ENCODE measurements at places on chromosomes 6 and 20.

DNA sequence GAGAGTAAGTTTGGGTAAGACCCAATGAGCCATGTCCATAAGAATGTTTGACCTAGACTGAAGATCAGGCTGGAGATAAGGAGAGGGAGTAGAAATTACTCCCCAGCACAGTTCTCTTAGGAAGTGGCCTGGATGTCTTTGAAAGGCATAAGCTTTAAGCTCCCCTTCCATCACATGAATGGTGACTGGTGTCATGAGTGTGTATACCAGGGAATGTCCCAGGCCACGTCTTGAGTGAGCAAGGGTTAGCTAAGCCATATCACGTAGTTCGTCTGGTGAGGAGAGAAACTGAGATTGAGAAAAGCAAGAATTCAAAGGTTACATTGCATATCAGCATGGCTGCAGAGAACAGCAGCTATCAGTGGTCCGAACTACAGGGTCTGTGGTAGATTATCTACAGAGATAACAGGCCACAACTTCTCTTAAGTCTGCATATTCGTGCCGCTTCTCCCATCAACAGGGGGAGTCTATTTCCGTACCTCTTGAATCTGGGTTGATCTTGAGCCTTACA lies 60.1 kb upstream of the BMP2 start:
- no peak for DNase-seq

DNA sequence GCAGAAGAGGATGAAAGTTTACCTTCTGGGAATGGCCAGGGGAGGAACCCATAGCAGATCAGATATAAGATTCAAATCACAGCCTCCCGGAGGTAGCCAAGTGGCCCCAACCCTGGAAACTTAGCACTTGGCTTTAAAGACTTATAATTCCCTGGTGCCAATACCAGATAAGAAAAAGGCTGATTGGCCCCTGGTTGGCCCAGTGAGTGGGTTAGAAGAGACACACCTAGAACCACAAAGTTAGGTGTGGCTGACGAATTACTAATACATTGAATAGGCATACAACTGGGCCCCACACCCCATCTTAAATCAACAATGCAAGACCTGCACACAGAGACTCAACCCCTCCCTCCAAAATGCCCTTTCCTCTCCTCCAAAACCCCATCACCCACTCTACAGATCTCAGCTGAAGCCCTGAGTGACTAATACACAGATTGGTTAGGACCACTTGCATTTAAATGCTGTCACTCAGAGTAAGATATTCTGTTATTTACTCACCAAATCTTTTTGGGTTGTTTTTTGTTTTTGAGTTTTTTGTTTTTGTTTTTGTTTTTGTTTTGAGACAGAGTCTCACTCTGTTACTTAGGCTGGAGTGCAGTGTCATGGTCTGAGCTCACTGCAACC lies 315.4 kb upstream of the JARID2 start:
- no peak for DNase-seq

DNA sequence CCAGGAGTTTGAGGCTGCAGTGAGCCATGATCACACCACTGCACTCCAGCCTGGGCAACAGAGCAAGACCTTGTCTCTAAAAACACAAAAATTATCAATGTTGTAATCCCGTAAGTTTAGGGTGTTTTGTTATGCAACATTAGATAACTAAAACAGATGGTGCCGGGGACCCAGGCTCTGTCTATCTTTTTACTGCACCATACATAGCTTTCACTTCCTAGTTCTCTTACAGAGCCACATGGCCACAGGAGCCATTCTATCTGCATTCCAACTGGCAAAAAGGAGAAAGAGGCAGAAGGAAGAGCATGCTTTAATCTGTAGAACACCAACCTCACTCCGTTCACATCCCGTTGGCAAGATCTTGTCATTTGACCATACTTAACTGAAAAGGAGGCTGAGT lies 5.4 kb upstream of the TCF15 start:
- DNase-seq, result no peak

GRCh38 chr20:4926531-4927156 lies 74.7 kb downstream of the SLC23A2 start:
- DNase-seq, result no peak

DNA sequence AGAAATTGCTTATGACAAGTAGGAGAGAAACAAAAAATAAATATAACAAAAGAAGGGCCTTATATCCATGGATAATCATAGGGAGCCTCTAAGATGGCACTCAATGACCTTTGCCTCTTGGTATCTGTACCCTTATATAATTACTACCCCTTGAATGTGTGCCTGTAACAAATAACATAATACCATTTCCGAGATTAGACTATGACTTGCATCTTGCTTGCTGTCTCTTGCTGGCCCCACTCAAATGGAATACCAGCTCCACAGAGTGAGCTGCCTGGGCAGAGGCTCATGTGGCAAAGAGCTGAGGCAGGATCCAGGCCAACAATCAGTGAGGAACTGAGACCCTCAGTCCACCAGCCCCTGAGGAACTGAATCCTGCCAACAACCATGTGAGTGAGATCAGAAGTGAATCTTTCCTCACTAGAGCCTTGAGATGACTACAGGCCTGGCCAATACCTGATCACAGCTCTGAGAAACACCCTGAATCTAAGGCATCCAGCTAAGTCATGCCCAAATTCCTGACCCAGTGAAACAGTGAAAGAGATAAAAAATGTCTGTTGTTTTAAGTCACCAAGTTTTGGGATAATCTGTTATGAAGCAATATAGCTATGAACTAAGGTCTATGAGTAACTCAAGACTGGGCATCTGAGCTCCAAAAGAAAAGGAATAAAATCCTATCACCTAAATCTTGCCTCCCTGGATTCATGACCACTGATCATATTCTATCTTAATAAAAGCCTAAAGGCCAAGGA lies 5.5 kb downstream of the KATNA1 start:
- DNase-seq, result no peak

GRCh38 chr6:108163267-108163643 lies 2.6 kb upstream of the NR2E1 start:
- no peak for DNase-seq

DNA sequence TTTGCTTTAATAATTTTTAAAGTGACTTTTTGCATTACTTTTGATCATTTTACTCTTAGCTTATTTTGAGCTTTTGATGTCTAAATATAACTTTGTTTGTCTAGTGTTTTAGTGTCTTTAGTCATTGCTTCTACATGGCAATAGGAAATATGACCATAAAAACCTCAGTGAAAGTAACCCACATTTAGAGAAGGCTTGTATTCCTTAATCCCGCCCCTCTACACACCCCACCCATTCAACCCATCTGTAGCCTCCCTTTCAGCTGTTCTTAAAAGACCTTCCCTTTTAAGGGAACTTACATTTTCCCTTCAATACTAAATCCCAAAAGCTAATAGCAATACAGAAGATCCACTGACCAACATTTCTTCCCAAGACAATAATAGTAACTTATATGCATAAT lies 225.4 kb downstream of the LAMA2 start:
- no peak for DNase-seq

DNA sequence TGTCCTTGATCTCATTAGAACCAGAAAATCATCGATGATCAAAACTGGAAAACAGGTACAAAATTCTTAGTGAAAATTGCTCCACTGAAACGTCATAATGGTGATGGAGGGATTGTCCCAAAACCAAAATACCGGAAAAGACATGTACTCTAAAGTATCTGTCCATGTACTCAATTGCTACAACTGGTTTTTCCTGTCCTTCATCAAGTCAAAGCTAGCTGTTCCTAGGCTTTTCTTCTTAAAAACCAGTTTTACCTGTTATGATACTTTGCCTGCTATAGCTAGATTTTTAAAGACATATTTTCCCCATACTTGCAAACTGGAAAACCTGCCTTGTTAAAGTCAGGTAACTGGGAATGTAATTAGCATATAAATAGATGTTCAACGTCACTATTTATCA lies 50.5 kb upstream of the LRRC1 start:
- no peak for DNase-seq

GRCh38 chr20:63538204-63539091 lies 1.3 kb upstream of the PTK6 start:
- peak; percentile 38 for DNase-seq

DNA sequence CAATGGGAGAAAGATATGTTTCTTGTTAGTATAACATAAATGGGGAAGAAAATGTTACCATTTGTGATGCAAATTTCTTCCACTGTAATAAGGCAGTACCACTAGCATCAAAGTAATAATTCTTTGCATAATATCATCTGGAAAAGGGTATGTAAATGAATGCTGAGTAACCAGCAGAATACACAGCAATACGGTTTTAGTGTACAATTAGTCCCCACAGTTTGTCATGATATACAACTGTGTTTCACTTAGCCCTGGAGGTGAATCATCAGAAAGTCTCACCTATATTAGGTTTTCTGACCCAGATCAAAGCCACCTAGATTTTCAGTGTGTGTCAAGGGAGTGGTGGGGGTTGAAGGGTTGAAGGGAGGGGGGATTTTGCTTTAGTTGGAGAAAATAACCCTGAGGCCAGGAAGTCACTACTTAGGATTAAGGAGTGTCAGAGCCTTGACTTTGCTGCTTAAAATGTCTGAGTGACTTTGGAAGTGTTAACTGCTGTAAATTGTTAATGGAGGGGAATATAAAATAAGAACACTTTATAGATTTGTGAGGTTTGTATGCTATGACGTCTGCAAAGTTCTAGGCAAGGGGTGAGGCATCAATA lies 8.6 kb upstream of the MEI4 start:
- no peak for DNase-seq

- DNase-seq, result no peak
Observed at GRCh38 chr6:158206740-158207421, 38.7 kb downstream of the GTF2H5 start.

DNA sequence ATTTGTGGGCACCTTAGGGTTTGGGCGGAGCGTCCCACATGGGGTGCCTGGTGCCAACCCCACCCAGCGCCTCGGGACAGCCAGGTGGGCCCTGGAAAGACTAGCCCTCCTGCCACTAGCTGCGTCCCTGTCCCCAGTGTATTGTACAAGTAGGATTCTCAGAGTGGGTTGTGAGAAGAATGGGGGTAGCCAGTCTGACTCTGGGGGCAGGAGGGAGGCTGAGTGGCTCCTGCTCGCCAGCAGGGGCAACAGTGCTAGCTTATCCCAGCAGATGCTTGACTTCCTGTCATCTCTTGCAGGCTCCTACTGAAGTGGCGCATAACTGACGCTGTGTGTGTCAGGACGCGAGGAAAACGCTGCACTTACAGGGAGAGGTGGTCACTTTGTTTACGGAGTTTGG lies 9.3 kb downstream of the PSMA7 start:
- no peak for DNase-seq

- no peak for DNase-seq
Observed at GRCh38 chr6:107628878-107629277, 139.0 kb downstream of the SOBP start.

- no peak for DNase-seq
Observed at GRCh38 chr20:40961686-40962640, 66.7 kb upstream of the TOP1 start.

DNA sequence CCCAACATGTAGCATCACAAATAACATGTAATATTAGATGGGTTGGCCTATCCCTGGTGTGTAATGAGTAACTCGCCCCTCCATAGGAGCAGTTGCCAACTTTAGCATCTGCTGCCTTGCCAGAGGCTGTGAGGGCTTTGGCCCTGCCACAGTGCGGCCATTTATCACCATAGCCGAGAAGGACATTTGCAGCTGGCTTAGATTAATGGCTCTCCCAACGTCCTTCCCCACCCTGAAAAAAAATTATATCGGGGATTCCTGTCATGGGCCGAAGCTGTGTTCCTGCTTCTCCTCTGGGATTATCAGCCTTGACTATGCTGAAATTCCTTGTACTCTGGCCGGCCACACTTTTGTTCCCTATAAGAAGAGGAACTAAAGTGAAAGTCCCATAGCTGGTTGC lies 7.6 kb upstream of the ADIG start:
- DNase-seq, result no peak

DNA sequence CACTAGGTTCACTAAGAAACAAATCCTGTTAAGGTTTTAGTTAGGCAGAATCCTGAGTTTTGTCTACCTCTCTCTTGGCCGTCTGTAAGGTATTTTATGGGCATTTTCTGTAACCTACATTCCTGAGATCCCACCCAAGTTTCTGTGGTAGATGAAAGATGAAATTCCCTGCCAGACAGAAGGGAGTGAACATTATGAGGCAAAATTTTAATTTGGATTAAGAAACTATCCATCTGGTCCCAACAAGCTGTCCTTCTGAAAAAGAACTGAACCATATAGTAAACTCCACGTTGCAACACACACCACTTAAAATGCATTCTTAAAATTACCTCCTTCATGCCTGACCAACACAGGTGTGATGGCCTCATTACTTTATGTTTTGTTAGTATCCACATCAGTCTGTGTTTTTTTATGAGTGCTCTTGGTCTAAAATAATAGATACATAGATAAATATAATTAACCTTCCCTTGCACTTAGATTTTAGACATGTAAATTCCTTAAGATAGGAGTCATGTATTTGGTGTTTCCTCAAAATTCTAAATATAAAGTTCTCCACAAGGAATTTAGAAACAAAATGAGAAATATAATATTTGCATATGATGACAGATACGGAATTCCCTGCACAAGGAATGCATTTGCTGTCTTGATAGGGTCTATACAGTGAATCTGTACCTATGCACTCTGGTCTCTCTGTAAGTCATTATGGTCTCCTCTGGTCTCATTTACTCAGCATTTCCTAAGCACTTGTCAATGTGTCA lies 86.5 kb downstream of the CHD6 start:
- DNase-seq, result no peak

DNA sequence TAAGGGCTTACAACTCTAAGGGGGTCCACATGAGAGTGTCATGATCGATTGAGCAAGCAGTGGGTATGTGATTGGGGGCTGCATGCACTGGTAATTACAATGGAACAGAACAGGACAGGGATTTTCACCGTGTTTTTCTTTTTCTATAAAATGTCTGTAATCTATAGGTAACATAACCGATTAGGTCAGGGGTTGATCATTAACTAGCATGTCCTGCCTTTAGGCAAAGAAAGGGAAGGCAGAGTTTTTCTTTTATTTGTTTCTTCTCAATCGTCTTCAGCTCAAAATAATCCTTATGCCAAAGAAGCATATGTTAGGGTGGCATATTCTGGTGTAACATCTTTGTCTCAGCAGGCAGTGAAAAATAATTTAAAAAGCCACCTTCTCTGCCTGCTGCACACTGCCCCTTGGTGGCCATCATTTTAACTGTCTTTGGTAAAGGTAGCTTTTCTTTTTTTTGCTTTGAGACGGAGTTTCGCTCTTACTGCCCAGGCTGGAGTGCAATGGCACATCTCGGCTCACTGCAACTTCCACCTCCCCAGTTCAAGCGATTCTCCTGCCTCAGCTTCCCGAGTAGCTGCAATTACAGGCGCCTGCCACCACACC lies 9.7 kb upstream of the CEP43 start:
- peak; percentile 71 for DNase-seq

DNA sequence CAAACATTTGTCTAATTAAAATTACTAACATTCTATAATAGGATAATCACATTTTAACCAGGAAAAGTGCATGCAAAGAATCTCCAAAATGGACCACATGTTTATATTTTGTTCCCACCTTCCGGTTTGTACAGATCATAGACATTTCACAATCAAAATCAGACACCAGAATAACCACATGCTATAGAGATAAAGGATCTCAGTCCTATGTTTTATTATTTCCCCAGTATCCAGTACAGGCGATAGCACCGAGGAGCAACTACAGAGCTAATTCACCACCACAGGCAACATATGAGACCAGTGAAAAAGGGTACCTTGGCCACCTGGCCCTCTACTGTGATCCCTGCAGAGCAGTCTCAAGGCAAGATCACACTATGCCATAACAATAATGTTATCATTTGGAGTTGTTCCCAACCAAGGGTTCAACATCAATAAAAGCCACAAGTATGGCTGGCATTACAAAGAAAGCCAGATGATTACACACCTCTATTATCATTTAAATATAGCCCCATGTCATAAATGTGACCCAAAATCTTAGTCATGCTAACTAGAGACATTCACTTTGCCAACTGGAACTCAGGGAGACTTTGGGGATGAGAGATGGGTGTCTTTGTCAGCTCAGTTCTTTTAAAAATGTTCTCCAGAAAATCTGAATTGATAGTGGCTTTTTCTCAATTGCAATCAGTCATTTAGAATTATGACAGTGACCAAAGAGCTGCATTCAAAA lies 46.7 kb downstream of the RALGAPA2 start:
- DNase-seq, result no peak
